Upper lobe of left lung (tissue), 6 donors: ENCODE measurements at places on chromosomes 2 and 18. TPM values are rescaled to one million over a fixed set of nuclear protein-coding genes. Genes with fewer than 3 reads are reported as not detected.

- H3K36me3 ChIP-seq, result no peaks in the 10 kb centered on the region
- peaks cover 30% of the 10 kb centered on the region for H3K4me1 ChIP-seq
These were observed 35.2 kb downstream of the MOGAT1 start for GRCh38 chr2:222706616-222707015.

DNA sequence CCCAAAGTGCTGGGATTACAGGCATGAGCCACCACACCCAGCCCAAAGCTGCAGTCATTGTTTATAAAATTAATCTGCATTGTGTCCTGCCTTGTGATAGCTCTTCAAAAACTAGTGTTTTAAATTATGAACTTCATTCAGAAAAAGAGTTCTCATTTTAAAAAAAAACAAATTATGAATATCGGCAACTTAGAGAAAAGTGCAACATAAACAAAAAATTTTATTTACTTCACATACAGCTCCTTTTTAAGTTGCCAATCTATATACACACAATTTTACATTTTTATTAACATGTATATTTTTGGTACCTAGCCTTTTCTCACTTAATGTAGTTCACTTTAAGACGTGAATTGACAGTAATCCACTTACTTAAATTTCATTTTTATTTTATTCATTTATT is 46.9 kb downstream of the GEMIN6 start:
- no peak overlapping the region for H3K4me3 ChIP-seq
- no peaks in the 10 kb centered on the region for H3K4me1 ChIP-seq
- H3K36me3 ChIP-seq, result peaks cover 7% of the 10 kb centered on the region
- no peak overlapping the region for H3K27ac ChIP-seq

DNA sequence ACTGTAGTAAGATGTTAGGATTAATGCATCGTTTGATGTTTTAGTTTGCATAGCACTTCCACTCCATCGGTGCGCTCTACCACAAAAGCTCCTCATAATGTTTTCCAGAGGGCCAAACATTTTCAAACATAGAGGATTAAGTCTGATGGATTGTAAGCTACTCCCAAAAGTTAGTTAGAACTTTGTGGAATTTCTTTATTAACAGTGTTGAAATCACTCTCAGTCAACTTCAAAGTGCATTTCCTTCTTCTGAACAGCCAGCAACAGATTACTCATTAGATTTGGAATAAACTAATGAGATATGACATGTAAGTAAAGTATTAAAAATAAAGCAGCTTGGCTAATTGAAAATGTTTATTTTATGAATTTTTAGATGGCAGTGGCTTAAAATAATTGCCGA is 30.1 kb upstream of the CTAGE1 start:
- DNase-seq, result no peak
- no peaks in the 10 kb centered on the region for H3K36me3 ChIP-seq
- no peaks in the 10 kb centered on the region for H3K27me3 ChIP-seq
- no peak overlapping the region for H3K4me3 ChIP-seq

- H3K36me3 ChIP-seq, result peaks cover 9% of the 10 kb centered on the region
- H3K4me1 ChIP-seq, result no peaks in the 10 kb centered on the region
- H3K27me3 ChIP-seq, result no peaks in the 10 kb centered on the region
- H3K4me3 ChIP-seq, result no peak overlapping the region
These were observed 15.4 kb downstream of the CAVIN2 start for GRCh38 chr2:191831410-191831994.

DNA sequence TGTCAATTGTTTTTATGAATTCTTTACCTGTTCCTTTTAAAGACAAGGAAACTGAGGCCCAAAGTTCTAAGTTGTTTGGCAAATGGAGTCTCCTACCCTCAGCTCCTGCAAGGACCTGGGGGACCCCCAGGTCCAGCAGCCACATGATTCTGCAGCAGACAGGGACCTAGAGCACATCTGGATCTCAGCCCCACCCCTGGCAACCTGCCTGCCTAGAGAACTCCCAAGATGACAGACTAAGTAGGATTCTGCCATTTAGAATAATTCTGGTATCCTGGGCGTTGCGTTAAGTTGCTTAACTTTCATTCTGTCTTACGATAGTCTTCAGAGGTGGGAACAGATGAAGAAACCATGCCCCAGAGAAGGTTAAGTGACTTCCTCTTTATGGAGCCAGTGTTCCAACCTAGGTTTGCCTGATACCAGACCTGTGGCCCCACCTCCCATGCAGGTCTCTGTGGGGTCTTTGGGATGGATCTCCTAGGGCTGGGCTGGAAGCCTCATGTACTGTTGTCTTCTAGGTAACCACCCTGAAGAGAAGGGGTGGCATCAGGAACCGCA is 5.6 kb upstream of the CENPA start:
- no peaks in the 10 kb centered on the region for H3K27me3 ChIP-seq
- H3K4me3 ChIP-seq, result no peak overlapping the region
- DNase-seq, result no peak
- H3K27ac ChIP-seq, result no peak overlapping the region

GRCh38 chr2:39568561-39569006 is 97.1 kb upstream of the TMEM178A start:
- H3K36me3 ChIP-seq, result no peaks in the 10 kb centered on the region
- no peak overlapping the region for H3K27ac ChIP-seq

- DNase-seq, result no peak
- H3K4me3 ChIP-seq, result no peak overlapping the region
- H3K4me1 ChIP-seq, result no peaks in the 10 kb centered on the region
- H3K27me3 ChIP-seq, result no peaks in the 10 kb centered on the region
- H3K27ac ChIP-seq, result no peak overlapping the region
- H3K36me3 ChIP-seq, result no peaks in the 10 kb centered on the region
These were observed 533.5 kb upstream of the NRP2 start for GRCh38 chr2:205148755-205149154.

DNA sequence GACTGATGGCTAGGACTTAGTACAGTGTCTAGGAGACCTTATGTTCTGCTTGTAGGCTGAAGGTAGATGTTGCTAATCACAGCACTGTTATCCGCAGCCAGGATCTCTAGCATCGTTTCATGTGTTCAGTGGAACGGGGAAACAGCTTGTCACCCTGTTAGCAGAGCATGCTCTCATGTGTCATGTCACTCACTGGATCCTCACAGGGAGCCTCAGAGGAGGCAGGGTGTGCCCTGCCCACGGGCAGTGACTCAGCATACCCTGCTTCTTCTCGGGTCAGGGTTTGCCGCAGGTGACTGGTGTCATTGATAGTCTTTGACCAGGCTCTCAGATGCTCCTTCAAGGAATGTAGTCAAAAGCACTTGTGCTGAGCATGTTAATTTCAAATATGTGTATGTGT is 44.4 kb downstream of the RPIA start:
- H3K4me1 ChIP-seq, result no peaks in the 10 kb centered on the region
- H3K27me3 ChIP-seq, result no peaks in the 10 kb centered on the region
- H3K27ac ChIP-seq, result no peak overlapping the region
- H3K36me3 ChIP-seq, result peaks cover 29% of the 10 kb centered on the region
- no peak for DNase-seq

DNA sequence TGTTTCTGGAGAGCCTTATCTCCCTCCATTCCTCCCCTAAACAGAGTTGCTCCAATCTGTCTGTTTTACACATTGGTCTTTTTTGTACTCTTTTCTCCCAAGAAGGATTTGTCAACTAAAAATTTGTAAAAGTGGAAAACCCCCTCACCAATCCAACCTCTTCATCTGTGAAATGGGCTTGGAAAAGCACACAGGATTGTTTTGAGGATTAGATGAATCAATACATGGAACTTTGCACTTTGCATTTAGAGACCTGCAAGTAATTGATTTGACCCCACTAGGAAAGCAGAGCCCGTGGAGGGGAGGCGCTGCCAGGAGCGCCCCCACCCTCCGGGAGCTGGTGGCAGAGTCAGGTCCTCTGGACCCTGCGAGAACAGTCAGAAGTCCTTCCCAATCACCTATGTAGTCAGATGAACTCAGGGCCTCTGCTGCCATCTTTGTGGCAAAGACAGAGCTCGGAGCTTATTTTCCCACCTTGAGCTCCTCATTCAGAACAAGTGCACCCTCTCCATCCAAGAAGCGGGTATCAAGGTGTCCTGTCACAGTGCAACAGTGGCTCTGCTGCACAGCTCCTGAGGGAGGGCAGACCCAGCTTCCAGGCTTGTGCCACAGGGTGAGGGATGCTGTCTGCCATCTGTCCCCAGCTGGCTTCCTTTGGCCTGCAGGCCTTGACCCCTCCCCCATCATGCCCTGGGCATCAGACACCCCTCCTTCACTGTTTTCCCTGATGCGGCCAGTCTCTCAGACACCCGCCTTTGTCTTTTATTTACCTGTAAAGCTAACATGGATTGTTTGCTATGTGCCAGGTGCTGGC is 1.7 kb upstream of the TMEM185B start:
- no peak overlapping the region for H3K4me3 ChIP-seq
- peaks cover 27% of the 10 kb centered on the region for H3K4me1 ChIP-seq
- no peaks in the 10 kb centered on the region for H3K36me3 ChIP-seq
- no peaks in the 10 kb centered on the region for H3K27me3 ChIP-seq
- DNase-seq, result no peak

DNA sequence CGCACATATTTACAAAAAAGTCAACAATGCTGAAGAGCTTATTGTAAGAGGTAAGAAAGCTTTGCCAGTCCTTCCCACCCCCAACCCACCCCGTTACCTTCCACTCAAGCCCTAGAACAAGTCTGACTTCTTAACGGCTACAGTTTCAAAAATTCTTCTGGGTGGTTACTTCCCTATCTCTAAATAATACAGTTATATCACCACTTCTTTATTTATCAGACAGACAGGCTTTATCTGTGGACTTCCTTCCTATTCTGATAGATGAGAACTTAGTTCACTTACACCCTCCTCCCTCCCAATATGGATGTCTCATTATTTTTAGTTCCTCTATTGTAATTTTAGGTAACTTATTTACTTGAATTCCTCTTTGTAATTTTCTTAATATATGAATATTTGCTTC is 26.7 kb upstream of the ACTR3 start:
- DNase-seq, result no peak
- no peak overlapping the region for H3K4me3 ChIP-seq

DNA sequence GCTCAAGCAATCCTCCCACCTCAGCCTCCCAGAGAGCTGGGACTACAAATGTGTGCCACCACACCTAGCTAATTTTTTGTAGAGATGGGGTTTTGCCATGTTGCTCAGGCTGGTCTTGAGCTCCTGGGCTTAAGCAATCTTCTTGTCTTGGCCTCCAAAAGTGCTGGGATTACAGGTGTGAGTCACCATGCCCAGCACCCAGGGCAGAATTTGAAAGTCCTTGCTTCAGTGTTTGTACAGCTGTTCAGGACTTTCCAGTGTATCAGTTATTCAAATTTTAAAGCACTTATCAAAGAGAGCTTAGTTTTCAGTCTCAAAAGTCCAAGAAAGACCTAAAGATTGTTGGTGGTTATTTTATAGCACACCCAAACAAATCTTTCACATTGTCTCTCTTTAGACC is 43.6 kb upstream of the VPS54 start:
- H3K27me3 ChIP-seq, result no peaks in the 10 kb centered on the region
- H3K4me1 ChIP-seq, result peaks cover 22% of the 10 kb centered on the region
- no peaks in the 10 kb centered on the region for H3K36me3 ChIP-seq
- H3K4me3 ChIP-seq, result no peak overlapping the region
- DNase-seq, result peak; percentile 77

DNA sequence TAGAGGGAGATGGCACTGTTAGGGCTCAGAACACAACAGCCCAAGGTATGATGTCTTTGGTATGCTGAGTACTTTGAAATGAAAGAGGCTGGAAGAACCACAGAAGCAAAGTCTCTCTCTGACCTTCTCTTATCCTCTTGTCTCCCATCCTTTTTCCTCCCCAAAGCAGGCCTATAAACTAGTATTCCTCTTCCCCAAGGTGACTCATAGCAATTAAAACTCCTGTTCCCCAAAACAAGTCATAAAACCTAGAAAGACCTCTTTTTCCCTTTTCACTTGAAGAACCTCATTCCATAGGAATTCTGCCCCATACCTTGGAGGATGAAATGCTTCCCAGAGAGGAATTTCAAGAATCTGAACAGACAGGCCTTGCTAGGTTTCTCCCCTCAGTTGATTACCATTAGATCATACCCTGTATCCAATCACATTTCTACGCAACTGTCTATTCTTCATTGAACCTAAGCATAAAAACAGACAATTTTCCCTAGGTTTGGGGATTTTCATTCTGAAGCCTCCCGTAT is 25.7 kb downstream of the MDH1 start:
- H3K4me3 ChIP-seq, result no peak overlapping the region
- H3K27me3 ChIP-seq, result no peaks in the 10 kb centered on the region
- no peaks in the 10 kb centered on the region for H3K36me3 ChIP-seq

DNA sequence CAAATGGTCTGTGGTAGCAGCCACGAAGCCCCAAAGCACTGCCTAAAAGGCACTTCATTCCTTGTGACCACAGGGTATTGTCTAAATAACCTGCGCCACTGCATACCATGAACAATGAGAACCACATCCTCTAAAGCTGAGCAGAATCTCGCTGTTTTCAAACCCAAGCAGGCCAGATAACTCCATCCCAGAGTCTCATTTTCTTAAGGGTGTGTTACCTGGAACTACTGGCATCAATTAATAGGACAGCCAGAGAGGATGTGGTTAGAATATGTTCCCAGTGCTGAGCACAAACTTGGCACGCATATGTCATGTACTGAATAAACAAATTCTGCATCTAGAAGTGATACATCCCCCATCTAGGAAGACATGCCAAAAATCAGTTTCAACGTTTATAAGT is 13.0 kb downstream of the VPS4B start:
- DNase-seq, result no peak
- H3K4me3 ChIP-seq, result no peak overlapping the region
- H3K36me3 ChIP-seq, result peaks cover 11% of the 10 kb centered on the region
- no peak overlapping the region for H3K27ac ChIP-seq

- H3K36me3 ChIP-seq, result no peaks in the 10 kb centered on the region
- H3K27me3 ChIP-seq, result no peaks in the 10 kb centered on the region
- DNase-seq, result no peak
- no peak overlapping the region for H3K27ac ChIP-seq
- H3K4me1 ChIP-seq, result peaks cover 3% of the 10 kb centered on the region
- no peak overlapping the region for H3K4me3 ChIP-seq
These were observed 46.9 kb downstream of the FER1L5 start for GRCh38 chr2:96689431-96689991.

GRCh38 chr18:70666936-70667335 is 378.1 kb downstream of the SOCS6 start:
- H3K36me3 ChIP-seq, result no peaks in the 10 kb centered on the region
- no peaks in the 10 kb centered on the region for H3K4me1 ChIP-seq
- no peak overlapping the region for H3K27ac ChIP-seq
- H3K4me3 ChIP-seq, result no peak overlapping the region

GRCh38 chr2:16188261-16188890 is 248.0 kb downstream of the MYCN start:
- DNase-seq, result no peak
- no peaks in the 10 kb centered on the region for H3K36me3 ChIP-seq
- no peaks in the 10 kb centered on the region for H3K4me1 ChIP-seq

VWC2L gene
- total RNA-seq, result not detected

GPBAR1 gene
- total RNA-seq, result 0.33 TPM

TMEM37 gene
- 9.3 TPM for total RNA-seq

AQP12B gene
- total RNA-seq, result not detected

TWSG1 gene
- 15.3 TPM for total RNA-seq

RIT2 gene
- total RNA-seq, result not detected

LCT gene
- total RNA-seq, result not detected

MC5R gene
- not detected for total RNA-seq
